ENCODE measurements at places on chromosomes 3 and 15.

DNA sequence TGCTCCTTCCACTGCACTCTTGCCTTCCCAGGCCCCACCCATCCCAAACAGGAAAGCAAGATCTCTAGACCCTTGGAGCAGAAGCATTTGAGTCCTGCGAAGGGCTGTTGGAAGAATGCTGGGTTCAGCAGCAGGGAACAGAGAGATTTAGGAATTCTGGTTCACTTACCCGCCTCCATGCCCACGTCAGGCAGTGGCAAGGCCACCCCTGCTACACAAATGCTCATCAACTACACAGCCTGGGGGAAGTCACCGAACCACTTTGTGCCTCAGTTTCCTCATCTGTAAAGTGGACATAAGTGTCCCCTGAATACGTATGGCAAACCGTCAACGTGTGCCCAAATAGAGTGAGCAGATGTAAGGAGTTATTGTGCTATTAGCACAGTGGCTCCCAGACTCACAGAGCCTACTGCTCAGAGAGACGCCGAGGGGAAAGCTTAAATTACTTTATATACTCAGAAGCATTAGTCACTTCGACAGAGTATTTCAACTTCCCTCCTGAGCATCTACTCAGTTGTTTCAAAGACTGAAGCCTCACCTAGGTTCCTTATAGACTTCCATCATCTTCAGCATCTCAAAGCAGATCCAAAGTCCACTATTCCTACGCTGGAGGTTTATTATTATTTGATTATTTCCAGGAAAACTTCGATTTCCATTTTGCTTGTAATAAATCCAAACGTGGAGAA is 905 bp downstream of the HOMER2 start:
- no peak for DNase-seq

- DNase-seq, result no peak
Measured at GRCh38 chr3:136932523-136932922, 25.3 kb upstream of the IL20RB start.

DNA sequence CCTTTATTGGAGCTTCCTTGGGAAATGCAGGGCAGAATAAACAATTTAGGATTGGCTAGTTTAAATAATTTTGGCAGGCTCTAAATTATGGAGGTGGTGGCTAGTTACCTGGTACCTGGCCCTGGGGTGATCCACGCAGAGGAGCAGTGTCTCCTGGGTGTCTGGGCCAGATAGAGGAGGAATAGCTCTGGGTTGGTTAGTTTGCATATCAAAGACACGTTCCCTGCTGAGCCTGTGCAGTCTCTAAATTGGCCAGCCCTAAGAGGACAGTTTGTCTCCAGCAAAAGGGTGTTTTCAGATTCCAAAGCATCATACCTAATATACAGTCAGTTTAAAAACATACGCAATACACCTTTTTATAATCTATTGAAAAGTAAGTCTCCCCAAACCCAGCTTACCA is 333.3 kb upstream of the TPM1 start:
- no peak for DNase-seq

GRCh38 chr15:72058585-72058984 is 59.4 kb downstream of the MYO9A start:
- no peak for DNase-seq

GRCh38 chr15:63283126-63283525 is 5.7 kb downstream of the APH1B start:
- DNase-seq, result no peak

DNA sequence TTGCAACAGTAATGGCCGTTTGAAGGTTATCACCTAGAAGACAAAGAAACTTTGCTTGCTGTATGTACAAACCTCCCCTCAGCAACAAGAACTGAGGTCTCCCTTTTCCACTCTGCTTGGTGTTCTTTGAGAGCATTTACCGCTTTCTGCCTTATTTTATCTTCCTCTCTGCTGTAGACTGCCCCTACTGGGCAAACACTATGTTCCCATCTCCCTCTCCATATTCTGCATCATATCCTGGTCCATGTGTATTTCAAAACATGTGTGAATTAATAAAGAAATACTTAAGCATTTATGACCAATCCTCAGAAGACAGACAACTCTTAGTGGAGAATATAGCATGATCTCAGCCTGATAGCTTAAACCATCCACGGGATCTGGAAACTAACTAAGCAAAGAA is 64.4 kb downstream of the ATP13A5 start:
- DNase-seq, result no peak

- no peak for DNase-seq
Measured at GRCh38 chr3:110811050-110811449, 260.6 kb upstream of the NECTIN3 start.

- no peak for DNase-seq
Measured at GRCh38 chr3:159936541-159936940, 52.1 kb upstream of the IL12A start.

GRCh38 chr3:46865031-46865507 is 1.8 kb upstream of the MYL3 start:
- no peak for DNase-seq

- no peak for DNase-seq
Measured at GRCh38 chr3:28243424-28244106, 2.1 kb downstream of the CMC1 start.

DNA sequence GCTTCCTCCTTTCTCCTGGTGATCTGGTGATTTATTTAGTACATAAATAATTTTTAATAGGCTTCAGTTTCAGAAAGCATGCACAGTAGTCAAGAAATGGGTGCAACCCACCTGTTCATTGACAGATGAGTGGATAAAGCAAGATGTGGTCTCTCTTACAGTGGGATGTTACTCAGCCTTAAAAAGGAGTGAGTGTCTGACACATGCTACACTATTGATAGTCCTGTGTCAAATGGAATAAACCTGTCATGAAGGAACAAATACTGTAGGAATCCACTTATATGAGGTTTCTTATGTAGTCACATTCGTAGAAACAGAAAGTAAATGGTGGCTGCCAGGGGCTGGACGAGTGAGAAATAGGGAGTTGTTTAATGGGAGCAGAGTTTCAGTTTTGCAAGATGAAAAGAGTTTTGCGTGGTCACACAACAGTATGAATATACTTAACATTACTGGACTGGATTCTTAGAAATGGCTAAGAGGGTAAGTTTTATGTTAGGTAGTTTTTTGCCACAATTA is 56.0 kb upstream of the PPARG start:
- no peak for DNase-seq

GRCh38 chr15:81895723-81896122 is 150.1 kb downstream of the MEX3B start:
- no peak for DNase-seq

DNA sequence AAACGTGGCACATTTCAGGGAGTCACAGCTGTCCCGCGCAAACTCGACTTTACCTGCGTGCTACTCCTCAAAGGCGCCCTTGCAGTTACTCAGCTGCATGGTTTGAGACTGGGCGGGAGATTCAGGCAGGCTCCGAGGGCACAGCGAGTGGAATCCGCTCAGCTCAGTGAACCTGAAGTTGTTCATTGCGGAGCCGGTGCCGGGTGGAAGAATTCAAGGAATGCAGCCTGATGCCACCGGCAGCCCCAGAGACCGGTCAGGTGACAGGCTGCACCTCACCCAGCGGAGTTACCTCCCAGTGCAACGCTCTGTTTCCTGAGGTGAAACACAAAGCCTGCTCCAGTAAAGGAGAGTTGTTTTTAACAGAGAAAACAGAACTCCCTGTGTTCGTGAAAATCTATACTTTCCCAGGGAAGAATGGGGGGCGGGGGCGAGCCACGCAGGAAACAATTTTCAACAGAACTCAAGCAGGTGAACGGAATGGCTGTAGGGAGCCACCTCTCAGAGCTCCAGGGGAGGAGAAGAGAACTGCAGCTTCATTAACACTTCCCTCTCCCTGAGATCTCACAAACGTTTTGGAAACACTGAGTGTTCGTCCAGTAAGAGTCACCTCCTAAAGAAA is 3.8 kb downstream of the VEPH1 start:
- DNase-seq, result no peak

DNA sequence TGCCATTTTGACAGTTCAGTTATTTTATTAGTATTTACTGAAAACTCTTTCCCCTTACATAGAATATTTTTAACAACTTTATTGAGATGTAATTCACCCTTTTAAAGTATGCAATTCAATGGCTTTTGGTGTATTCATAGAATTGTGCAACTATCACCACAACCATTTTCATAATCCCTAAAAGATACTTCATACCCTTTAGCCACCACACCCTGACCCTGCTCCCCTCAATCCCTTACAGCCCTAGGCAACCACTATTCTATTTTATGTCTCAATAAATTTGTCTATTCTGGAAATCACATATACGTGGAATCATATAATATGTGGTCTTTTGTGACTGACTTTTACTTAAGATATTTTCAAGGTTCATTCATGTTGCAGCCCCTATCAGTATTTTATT is 29.7 kb downstream of the TEX9 start:
- DNase-seq, result no peak

GRCh38 chr3:58013973-58014649 is 5.9 kb downstream of the FLNB start:
- no peak for DNase-seq

- no peak for DNase-seq
Measured at GRCh38 chr3:184236636-184237035, 7.3 kb downstream of the VWA5B2 start.

DNA sequence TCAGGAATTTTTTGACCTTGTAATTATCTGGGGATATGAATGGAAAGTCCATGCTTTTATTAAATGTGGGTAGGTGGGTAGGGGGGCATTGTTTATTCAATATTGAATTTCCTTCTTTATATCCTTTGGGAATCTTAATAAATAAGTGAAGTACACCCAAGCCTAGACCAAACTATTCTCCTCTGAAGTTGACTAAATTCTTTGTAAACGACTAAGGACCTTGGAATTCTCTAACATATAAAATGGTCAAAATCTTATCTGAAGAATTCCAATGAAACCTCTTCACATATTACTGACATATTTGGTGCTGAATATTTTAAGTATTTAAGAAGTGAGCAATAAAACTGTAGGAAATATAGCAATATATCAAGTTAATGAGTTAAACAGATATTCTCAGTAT is 1432.1 kb upstream of the GBE1 start:
- no peak for DNase-seq

DNA sequence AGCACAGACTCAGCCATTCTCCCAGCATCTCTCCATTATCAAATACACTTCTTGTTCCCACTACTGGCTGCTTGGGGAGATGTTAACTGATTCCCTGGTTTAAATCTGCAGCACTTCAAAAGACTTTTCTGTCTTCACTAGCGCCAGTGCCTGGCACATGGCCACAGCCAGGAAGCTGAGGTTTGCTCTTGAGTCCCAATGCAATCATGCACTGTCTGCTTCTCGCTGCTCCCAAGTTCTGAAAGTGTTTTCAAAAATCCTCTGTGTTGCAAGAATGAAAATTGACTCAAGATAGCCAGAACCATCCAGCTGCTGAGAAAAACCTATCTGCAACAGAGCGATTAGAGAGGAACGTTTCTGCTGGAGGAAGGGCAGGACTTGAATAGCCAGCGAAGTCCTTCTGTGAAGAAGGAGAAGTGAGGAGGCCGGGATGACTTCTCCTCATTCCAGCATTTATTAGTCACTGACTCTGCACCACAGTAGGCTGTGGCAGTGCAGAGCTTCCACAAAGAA is 358.4 kb upstream of the NR2F2 start:
- no peak for DNase-seq

GRCh38 chr3:196207159-196207832 is 3.9 kb downstream of the ZDHHC19 start:
- DNase-seq, result no peak

DNA sequence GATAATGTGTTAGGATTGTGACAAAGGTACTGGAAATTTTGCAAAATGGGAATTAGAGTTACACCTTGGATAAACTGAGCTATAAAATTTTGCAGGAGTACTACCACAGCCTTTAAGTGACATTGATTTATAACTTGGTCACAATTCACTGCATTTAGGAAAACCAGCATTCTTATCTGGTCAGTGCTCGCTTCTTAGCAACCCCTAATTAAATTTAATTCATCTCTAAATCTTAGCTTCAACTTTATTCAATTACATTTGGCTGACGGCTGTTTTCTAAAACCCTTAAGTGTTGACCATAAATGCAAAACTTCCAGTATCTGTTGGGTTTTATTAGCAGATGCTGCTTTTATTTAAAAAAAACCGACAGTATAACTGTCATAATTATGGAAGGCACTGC is 31.3 kb downstream of the TFRC start:
- DNase-seq, result no peak

GRCh38 chr3:72154391-72155335 is 369.7 kb upstream of the PROK2 start:
- DNase-seq, result no peak

DNA sequence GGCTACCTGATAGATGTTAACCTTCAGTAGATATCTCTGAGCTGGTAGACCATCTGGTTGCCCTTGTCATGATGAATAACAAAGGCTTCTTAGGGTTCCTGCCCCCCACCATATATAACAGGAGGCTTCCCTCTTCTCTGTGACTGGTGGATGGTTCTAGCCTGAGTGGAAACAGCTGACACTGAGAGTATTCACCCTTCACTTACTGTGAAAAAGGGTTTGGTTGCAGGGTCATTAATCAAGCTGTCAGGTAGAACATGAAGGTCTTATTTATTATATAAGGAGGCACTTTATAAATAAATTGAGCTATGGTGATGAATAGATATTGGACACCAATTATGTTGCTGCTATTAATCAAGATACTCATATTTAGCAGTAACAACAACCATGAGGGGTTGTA is 58.6 kb downstream of the CACNA2D3 start:
- no peak for DNase-seq

DNA sequence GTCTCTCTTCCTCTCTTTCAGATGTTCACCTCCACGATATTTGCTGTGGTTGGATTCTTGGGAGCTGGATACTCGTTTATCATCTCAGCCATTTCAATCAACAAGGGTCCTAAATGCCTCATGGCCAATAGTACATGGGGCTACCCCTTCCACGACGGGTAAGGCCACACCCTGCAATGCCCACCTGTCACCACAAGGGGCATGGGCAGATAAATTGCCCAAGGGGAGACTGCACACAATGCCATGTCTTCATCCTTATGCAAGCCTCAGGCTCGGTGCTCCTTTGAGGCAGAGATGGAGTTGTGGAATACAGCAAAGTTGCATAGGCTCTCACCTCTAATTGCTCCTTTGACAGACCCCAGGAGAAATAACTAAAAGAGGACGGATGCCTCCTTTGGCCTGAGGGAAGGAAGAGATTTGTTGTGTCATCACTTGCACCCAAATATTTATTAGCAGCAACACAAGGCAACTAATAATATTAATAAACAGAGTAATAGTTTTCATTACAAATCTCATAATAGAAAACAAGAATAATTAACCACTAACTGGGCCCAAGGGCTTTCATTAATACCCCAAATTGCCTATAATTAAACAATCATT is 13.2 kb downstream of the TM4SF4 start:
- no peak for DNase-seq

GRCh38 chr3:153897842-153898241 is 223.3 kb upstream of the ARHGEF26 start:
- no peak for DNase-seq

GRCh38 chr3:56488812-56489600 is 20.7 kb upstream of the ERC2 start:
- no peak for DNase-seq

All from Panc1 (cell line).